PC-3 (cell line): ENCODE measurements at places on chromosomes 5 and 9.

GRCh38 chr9:107639426-107639825 is 149.9 kb upstream of the KLF4 start:
- DNase-seq = no peak

DNA sequence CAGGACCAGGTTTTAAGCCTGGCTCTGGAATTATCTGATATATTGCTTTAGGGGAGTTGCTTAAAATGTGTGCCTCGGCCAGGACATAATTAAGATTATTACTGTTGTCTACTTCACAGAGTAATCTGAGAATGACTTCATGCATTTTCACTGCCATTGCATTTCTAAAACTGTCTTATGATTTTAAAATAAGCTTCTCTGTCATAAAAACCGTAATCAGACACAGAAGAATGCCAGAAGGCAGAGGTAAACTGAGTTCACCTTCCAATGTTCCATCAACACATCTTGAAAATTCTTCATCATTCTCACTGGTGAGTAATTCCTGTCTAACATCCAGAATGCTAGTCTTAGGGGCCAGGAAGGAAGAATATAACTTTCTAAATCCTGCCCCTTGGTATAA is 47.1 kb downstream of the ISOC1 start:
- DNase-seq = no peak

GRCh38 chr9:79006546-79006945 is 565.2 kb upstream of the TLE4 start:
- DNase-seq = no peak

DNA sequence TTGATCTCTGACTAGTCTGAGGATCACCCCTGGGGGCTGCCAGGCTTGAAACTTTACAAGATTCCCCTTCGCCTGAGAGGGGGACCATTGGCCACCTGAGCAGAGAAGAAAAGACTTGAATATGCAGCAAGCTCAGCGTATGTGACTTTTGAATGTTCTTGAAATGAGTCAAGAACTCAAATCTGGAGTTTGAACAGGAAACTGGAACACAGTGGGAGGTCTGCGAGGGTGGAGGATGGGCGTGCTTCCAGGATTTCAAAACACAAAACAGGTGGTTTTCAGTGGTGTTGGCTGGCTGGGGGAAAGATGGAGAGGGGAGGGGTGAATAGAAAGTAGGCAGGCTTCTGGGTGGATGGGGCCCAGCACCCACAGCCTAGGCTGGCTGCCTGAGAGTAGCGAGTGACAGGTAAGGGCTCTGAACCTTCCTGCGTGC is 40.6 kb downstream of the TMEM174 start:
- DNase-seq = peak; percentile 11

DNA sequence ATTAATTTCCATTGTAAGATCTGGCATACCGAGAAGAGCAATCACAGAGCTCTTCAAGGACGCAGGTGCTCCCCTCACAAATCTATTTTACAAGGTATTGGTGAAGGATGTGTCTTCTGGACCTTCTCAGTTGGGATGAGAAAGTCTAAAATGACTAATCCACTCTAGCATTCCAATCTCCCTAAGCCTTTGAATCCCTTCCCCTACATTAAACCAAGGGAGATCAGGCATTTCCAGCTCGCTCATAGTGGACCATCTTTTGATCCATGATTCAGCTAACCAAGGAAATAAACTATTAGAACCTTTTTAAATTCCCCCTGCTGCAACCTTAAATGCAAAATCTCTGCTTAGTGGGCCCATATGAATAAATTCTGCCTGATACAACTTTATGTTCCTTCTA is 95.9 kb upstream of the FBN2 start:
- no peak for DNase-seq

DNA sequence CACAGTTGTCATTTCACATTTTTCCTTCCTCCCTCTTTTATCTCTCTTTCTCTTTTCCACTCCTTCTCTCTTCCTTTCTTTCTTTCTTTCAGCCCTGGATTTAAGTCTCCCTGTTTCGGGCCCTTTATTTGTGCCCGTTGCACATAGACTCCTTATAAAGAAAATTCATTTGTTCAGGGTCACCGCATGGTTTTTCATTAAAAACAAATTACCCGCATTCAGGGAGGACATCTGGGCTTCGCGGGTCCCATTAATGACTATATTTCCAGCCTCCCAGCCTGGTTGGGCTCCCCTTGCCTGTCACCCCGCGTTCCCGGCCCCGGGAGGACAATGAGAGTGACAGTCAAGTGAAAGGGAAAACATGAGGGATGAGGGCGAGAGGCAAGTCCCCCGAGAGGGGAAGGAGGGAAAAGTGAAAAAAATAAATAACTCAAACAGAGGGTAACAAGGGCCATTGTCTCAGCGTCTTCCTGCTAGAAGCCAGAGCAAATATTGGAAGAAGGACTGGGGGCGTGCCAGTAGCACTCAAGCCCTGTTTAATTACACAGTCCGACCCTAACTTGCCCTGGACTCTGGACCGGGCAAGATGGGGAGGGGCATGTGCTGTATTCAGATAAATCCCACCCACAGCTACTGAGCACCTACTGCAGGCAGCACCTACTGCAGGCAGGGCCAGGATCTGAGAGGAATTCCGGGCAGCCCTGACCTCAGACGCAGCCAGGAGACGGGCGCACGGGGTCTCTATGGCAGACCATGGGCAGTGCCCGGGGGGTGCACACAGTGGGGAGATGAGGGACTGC is 166.2 kb downstream of the PAX5 start:
- no peak for DNase-seq

DNA sequence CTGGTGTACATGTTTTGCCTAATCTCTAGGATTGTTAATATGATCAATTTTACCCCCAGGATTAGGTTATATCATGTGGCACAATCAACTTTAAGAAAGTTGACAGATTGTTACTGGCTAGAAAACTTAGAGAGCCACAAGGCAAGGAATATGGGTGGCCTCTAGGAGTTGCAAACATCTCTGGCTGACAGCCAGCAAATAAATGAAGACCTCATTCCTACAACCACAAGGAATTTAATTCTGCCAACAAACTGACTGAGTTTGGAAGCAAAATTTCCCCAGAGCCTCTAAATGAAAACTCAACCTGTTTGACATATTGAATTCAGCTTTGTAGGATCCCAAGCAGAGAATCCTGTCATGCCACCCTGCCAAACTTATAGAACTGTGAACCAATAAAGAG is 196.4 kb upstream of the PTGER4 start:
- peak; percentile 56 for DNase-seq
